Stimulated activated CD4-positive, alpha-beta T cell treated with anti-CD3 and anti-CD28 coated beads, Interleukin-4, amount 100 ng/mL, for 24 hours (primary cell): ENCODE measurements at places on chromosomes 2 and 18.

- DNase-seq: peak; percentile 74
Measured at GRCh38 chr2:200944467-200945394, 18.7 kb downstream of the ORC2 start.

DNA sequence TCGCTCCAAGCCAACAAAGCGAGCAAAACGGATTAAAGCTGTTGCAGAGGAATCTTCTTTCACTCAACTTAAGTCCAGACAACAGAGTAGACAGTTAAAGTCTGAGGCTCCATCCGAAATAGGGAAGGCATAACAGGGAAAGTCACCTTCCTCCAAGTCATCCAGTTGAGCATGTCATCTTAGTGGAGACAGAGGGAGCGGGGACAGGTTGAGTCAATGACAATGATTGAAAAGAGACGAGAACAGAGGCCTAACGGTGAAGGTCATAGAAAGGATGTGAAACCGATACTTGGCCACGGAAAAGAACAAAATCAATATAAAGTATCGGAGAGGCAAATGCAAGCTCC, 455 bp downstream of the C18orf32 start:
- DNase-seq: no peak

DNA sequence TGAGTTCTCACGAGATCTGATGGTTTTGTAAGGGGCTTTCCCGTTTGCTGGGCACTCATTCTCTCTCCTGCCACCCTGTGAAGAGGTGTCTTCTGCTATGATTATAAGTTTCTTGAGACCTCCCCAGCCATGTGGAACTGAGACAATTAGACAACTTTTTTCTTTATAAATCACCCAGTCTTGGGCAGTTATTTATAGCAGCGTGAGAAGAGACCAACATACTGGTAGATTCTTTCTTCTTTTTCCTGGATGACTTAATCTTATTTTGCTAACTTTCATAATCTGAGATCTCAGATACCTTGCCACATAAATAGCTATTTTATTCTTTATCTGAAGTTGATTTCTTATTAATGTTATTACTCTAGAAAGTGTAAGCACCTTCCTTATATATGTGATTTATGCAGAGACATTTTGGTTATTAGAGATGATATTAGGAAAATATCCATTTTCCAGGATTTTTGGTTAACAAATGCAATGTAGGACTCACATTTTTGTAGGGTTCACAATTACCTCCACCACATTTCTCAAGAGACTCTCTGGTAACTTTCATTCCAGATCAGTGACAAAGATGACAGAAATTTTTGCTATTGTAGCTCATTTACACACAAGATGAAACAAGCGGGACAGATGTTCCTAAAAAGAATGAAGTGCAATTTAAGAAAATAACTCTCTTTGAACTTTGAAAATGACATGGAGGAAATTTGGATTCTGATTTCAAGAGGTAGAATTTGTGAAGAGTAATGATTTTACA, 97.9 kb upstream of the RND3 start:
- no peak for DNase-seq

DNA sequence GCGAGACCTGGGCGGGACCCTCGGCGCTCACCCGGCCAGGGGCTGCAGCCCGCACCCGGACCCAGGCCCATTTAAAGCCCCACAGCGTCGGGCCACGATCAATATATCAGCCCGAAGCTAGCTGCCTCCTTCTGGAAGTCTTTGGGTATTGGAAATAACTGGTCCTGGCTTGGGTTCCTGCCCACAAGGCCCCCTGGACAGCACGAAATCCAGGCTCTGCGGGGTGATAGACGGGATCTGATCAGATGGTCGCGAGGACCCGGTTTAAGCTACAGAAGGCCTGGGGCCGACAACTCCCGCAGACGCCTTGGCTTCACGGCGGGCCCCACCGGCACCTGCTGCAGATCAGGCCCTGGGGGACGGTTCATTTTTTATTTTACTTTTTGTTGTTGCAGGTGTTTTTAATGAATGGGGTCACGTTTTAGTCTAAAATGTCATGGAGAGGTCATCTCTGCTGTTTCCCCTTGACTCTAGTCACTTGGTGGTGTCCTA, 362 bp upstream of the PSTPIP2 start:
- no peak for DNase-seq

DNA sequence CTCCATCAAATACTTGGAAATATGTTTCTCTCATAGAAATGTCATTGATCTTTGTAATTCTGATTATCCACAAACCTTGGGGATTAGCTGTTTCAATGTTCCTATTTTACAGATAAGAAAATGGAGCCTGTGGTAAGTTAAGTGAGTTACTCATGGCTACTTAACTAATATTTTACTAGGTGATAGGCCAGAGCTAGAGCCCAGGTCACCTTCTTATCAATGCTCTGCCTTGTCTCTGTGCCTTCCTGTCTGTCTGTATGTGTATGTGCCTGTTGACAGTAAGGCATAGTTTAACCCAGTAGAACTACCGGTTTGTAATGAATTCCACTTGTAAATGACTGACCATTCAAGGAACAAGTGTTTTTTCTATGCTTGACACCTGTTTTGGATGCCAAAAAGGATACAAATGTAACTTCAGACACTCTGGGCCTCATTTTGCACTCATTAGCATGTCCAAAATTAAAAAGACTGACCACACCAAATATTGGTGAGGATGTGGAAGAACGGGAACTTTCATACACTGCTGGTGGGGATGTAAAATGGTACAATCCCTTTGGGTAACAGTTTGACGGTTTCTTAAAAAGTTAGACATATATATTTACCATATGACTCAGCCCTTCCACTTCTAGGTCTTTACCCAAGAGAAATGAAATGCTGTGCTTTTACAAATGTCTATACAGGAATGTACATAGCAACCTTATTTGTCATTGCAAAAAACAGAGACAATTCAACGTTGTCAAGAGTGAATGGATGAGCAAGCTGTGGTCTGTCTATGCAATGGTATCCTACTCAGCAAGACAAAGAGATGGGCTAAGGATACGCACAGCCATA, 19.6 kb upstream of the IL1A start:
- DNase-seq: no peak

DNA sequence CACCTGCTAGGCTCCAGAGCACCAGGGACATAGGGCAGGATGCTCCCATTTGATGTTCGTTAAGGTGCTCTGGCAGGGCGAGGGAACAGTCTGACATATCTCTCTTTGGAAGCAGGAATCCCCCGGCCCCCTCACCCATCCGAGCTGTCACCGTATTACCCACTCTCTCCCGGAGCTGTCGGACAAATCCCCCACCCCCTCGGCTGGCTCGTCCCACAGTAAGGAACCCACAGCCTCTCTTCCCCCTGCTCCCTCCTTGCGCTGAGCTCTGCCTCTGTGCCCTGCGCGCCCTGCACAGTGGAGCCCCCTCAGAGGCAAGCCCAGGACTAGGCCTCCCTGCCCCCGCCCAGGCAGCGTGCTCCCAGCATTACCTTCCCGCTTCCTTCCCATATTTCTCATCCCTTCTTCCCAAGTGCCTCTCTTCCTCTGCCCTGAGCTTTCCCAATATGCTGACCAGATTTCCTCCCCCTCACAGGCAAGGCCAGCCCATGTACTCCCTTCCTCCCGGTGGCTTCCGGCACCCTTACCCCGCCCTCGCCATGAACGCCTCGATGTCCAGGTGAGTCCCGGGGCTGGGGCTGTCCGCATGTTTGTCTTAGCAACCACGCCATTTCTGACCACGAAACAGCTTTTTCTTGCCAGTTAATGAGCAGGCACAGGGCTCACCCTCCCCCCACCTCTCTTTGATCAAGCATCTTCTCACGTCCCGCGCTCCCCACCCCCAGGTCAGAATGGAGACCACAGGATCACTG, 23.8 kb downstream of the TGOLN2 start:
- DNase-seq: no peak
